Kidney epithelial cell (primary cell): ENCODE measurements at places on chromosomes 16 and 17.
A peak's percentile ranks its signal among the peaks of the same experiment; 100 is the strongest.

GRCh38 chr16:48556913-48557351 is 53.0 kb downstream of the N4BP1 start:
- DNase-seq = peak; percentile 37

DNA sequence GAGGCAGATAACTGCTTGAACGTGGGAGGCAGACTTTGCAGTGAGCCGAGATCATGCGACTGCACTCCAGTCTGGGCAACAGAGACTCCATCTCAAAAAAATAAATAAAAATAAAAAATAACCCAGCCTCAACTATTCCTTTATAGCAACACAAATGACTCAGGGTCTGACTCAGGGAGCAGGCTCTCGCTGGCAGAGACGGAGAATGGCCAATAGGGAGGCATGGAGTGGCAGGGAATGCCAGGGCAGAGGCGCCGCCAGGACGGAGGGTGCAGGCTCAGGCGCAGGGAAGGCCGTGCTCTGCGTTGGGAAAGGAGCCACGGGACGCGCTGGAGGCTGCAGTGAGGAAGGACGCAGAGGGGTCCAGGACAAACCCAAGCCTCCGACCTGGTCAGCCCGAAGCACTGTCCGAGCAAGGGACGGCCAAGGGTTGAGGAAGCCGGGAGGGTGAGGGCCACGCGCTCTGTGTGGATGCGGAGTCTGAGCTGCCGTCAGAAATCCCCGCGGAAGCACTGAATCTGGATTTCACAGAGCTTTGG is 40.3 kb downstream of the PKD1 start:
- DNase-seq = no peak

DNA sequence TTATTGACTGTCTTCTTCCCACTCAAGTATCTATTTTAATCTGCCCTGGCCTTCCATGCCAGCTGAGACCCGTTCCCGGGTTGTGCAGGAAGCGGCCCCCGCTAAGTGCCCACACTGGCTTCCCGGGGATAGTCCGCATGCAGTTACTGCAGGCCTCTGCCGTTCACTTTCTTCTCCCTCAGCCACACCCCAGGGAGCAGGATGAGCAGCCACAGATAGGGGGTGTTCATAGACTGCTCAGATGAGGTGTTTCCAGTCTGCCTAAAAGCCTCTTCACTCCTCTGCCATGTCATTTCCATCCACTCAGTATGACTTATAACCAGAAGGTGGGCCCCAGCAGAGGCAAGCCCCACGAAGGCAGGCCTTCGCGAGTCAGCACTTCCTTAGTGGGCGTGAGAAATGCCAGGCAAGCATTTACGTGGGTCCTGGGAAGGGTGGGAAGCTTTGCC is 7.7 kb downstream of the MED9 start:
- no peak for DNase-seq

DNA sequence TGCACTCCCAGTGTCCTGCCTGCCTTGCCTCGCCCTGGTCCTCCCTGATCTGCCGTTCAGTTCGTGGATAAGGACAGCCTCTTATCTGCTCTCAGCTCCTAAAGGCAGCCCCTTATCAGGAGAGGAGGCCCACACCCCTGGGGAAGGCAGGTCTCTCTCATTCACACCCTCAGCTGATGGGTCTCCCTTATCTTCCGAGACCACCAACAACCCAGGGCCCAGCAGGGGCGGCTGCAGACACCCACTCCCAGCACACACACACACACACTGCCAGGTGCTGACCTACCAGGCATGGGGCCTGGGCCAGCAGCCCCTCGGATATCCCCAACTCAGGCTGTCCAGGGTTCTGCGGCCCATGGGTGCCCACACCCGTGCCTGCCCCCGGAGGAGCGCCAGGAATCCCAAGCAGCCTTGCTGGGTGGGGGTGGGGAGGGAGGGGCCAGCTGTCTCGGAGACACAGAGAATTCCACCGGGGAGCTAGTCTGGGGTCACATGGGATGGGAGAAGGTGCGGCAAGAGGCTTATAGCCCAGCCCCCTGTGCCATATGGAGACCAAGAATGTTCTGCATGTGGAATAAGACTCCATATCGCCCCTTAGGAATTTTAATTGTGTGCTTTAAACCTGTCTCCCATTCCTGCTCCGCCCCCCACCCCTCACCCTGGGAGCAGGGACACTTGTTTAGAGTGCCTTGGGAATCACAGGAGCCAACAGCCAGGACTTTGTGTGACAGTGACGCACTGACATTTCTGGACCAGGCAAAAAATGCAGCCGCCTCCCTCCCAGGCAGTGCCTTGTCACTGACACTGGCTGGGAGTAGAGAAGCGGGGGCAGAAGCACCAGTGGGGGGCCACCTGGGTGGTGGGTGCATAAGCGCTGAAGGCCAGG is 41.9 kb upstream of the EMP2 start:
- no peak for DNase-seq

- no peak for DNase-seq
These were observed 89.0 kb downstream of the SLC39A11 start for GRCh38 chr17:73003487-73003886.

- no peak for DNase-seq
These were observed at the start of gene CBLN1 for GRCh38 chr16:49281480-49281842. CBLN1 (minus strand) TSS chr16:49281838; CDS start chr16:49281465, 373 bp downstream.

DNA sequence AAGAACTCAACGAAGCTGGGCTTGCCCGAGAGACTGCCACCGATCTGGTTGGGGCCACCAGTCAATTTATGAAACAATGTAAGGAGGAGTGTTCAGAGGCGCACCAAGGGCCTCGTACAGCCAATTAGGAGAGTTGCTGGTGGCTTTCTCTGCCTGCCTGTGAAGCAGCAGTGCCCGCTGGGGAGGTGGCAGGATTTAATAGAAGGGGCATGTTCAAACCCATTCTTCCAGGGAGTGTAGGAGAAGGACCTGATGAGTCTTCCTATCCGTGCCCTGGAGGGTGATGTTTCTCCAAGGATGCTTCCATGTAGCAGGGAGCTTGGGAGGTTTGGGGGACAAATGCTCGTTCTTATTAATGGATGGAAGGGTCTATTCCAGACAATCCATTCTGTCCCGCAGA is 178.4 kb downstream of the CCDC182 start:
- DNase-seq = no peak

DNA sequence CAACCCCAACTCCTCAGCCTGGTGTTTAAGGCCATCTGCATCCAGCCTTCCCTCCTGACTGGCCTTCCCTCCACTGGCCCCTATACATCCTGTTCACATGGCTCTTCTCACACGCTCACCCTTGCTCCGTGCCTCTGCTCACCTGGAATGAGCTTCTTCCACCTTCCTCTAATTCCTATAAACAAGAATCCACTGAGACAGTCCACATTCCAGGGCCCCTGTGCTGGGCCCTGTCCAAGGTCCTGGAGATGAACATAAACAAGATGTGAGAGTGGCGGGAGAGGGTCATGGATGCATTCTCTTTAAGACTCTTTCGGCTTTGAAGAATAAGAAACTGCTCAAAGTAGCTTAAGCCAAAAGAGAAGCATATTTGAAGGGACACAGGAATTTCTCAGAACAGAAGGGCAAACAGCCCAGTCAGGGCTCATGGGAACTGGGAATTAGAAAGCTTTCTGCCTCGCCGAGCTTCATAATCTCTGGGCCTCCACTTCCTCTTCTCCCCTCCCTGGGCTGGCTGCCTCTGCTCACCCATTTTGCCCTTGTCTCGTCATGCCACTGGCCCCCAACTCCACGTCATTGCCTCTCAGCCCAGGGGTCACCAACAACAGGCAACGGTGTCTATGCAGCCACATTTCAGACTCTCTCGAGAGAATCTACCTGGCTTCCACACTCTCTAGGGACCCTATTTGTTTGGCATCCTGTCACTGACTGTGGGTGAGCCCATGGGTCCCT is 13.5 kb downstream of the SPPL2C start:
- DNase-seq = peak; percentile 2

DNA sequence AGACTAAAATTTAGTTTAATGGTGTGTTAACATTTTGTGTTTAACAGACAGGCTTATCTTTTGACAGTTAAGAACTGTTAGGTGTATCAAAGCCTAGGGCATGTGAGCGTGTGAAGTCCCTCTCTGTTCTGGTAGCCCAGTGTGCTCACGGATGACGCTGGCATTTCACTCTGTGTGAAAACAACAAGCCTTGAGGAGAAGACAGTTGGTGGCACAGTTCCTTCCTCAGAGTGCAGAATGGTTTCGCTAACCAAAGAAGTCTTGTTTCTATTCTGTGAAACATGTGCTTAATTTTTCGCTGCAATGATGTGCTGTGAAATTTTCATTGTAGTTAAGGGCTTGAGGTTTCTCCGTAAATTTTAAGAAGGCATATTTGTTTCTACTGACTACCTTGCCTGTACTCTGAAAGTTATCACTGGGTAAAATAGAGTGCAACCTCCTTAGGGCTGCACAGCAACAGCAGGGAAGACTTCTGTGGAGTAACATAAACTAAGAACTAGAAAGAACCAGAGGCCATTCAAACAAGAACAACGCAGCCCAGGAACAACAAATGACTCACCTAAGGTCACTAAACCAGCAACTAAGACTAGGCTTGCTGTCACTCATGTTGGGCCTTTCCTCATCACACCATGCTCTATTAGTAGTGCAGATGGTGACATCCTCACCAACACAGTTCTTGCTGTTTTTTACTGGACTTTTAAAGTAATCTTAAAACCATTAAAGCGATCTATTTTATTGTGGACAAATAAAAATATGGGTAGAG is 33.4 kb downstream of the BRD7 start:
- no peak for DNase-seq

DNA sequence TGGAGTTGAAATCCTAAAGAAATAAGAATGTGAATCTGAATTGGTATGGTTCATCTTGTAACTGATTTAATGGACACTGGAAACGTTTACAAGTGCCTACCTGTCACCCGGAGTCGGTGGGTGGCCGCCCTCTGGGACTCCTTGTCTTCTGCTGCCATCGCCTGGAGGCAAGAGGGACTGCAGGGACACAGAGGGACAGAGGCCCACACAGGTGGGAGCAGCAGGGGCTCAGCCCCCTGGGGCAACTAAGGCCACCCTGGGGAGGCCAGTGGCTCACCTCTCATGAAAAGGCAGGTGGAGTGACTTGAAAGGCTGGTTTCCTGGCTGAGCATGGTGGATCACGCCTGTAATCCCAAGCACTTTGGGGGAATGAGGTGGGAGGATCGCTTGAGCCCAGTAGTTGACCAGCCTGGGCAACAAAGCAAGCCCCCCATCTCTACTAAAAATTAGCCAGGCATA is 23.2 kb downstream of the TMEM92 start:
- peak; percentile 26 for DNase-seq

DNA sequence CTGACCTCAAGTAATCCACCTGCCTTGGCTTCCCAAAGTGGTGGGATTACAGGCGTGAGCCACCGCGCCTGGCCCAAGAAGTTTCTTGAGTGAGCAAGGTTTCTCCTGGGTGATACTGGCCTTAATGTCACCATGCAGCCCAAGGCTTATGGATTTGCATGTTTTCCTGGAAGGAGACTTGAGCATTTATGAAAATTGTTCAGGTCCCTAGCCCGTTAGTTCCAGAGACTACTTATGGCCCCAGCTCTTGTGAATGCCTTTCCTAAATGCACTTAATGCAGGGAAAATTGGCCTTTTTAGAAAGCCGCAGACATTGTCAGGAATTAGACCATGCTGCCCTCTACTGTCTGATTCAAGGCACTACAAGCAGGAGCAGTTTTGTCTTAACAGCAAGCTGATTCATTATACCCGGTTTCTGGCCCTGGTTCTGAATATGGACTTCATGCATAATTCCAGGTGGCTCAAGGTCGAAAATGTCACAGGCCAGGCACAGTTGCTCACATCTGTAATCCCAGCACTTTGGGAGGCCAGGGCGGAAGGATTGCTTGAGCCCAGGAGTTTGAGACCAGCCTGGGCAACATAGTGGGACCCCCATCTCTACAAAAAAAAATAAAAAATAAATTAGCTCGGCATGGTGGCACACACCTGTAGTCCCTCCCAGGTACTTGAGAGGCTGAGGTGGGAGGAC is 91.3 kb downstream of the SNX29 start:
- no peak for DNase-seq

DNA sequence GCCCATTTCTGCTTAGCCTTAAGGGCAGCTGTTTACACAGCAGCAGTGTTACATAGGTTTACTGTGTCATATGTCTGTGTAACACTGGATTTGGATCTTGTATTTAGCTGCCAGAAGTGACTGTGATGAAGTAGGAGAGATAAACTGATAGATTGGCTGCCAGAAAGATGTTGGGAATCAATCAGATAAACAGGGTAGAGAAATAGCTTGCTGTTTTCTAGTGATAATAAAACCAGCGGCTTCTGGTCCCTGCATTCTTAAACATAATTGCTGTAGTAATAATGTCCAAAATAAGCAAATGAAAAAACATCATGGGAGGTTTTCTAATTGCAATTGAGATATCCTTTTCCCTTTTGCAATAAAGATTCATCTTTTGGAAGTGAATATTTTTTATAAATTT is 68.7 kb downstream of the AATF start:
- DNase-seq = no peak

GRCh38 chr17:75457047-75457654 is 716 bp downstream of the TMEM94 start:
- no peak for DNase-seq

- DNase-seq = no peak
These were observed 58.7 kb downstream of the HSD17B2 start for GRCh38 chr16:82093666-82094300.

DNA sequence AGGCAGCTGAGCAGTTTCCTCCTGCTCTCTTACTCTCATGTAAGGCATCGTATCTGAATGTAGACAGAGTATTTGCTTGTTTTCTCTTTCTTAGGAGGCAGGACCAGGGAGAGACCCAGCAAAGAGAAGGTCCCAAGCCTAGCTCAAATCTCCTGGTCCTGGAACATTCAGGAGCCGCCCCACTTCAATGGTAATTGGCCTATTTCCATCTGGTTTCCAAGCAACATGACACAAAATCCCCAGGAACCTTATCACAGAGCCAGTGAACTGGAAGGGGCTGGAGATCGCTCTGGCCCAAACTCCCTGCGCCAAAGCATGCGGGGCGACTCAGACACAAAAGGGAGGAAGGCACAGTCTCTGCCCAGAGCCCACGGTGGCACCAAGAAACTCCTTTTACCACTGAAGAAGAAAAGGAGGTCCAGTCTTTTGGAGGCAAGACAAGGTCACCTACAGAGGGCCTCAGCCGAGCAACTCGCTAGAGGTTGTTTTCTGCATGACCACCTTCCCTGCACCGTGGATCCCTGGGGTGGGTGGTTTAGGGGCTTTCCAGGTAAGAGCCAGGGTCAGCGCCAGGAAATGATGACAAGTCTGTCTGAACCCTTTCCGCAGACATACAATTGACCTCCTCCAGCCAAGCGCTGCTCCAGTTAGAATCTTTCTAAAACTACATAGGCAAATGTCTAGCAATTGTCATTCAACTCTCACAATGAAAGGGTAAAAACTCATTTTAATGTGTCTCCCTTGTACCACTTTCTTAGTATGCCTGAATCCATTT is 394.7 kb downstream of the SOX9 start:
- no peak for DNase-seq

GRCh38 chr17:72922219-72922618 is 170.3 kb downstream of the SLC39A11 start:
- DNase-seq = peak; percentile 41
